CD4-positive, CD25-positive, alpha-beta regulatory T cell (primary cell): ENCODE measurements at places on chromosomes 12 and 14.

DNA sequence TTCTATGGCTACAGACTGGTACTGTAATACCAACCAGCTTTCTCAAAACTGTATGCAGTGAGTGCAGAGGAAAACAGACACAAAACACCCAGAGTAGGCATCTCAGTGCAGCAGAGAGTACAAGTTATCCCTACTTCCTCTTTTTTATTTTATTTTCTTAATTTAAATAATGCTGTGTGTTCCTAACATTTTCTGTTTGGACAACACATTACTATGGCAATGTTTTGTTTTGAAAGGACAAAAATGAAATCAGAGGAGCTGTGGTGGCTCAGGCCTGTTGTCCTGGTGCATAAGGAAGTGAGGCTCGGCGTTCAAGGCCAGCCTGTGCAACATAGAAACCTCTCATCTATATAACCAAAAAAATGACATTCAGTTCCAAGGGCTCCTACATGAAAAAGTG, 33.7 kb upstream of the SELPLG start:
- DNase-seq: no peak
- H3K27me3 ChIP-seq: no peaks in the 10 kb centered on the region
- H3K27ac ChIP-seq: no peak overlapping the region
- H3K4me3 ChIP-seq: no peak overlapping the region
- no peaks in the 10 kb centered on the region for H3K36me3 ChIP-seq

- H3K36me3 ChIP-seq: no peaks in the 10 kb centered on the region
- no peaks in the 10 kb centered on the region for H3K27me3 ChIP-seq
- no peak for DNase-seq
- no peak overlapping the region for H3K27ac ChIP-seq
Observed at GRCh38 chr12:86774841-86775388, 518.7 kb upstream of the MGAT4C start.

DNA sequence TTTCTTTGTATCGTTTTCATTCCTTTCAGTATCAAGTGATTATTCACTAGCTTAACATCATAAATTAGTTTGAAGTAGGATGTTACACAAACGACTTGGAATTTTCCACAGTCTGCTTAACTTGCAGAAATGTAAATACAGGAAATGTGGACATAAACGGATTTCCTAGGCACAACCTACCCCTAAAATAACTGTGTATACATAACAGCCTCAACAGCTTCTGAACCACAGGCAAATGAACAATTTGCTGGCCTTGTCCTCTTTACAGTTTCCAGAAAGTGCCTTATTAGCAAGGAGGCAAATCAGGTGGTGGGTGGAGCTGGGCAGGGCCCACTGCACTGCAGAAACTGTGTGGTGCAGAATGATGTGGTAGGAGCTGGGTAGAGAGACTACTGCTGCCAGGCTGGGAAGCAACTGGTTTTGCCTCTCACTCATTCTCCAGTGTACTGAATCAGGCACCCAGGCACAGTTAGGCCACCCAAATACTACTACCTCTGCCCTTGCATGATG, 14.1 kb downstream of the DRAM1 start:
- no peak for DNase-seq
- no peaks in the 10 kb centered on the region for H3K36me3 ChIP-seq
- H3K27me3 ChIP-seq: no peaks in the 10 kb centered on the region
- no peak overlapping the region for H3K27ac ChIP-seq

DNA sequence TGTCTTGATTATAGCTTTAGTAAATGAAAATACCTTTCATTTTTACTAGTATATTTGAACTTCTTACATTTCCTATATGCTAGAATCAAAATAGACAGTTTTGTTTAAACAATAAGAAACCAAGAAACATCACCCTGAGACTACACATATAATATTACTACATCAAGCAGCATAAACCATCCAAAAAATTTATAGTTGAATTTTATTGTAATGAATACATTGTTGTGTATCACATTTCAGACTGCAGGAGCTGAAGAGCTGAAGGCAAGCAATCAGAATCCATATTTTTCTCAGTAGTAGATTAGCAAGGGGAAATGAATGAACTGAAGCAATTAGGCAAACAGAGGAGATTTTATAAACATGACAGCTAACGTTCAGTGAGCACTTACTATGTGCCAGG, 379.2 kb downstream of the BTG1 start:
- H3K27me3 ChIP-seq: no peaks in the 10 kb centered on the region
- H3K36me3 ChIP-seq: no peaks in the 10 kb centered on the region

- no peak overlapping the region for H3K4me3 ChIP-seq
- H3K27ac ChIP-seq: no peak overlapping the region
- H3K27me3 ChIP-seq: no peaks in the 10 kb centered on the region
- H3K36me3 ChIP-seq: no peaks in the 10 kb centered on the region
Observed at GRCh38 chr12:80625901-80626300, 81.5 kb upstream of the MYF6 start.

GRCh38 chr14:79631276-79631675, 580.0 kb downstream of the DIO2 start:
- no peak overlapping the region for H3K4me3 ChIP-seq
- no peak overlapping the region for H3K27ac ChIP-seq
- no peak for DNase-seq
- H3K27me3 ChIP-seq: no peaks in the 10 kb centered on the region
